NB4 (cell line): ENCODE measurements at places on chromosomes 4 and X.

DNA sequence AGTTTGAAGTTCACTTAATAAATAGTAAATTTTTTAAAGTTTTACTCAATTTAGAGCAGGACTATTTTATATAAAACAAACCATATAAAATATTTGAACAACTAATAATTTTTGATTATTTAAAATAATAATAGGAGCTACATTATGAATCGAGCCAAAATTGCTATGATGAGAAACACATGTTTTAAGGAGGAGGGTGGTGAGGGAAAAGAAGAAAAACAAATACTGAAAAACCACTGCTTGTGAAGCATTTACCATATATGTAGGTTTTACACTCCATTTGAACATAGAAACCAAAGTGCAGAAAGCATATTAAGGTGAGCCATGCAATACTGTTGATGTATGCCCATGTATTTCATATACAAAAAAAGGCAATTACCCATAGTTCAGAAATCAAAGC is 448.9 kb downstream of the FSTL5 start:
- no peak for DNase-seq

- no peak for DNase-seq
Observed at GRCh38 chr4:127782025-127782274, 172 bp upstream of the HSPA4L start.

- DNase-seq: no peak
Observed at GRCh38 chr4:56657818-56658217, 23.3 kb downstream of the HOPX start.

DNA sequence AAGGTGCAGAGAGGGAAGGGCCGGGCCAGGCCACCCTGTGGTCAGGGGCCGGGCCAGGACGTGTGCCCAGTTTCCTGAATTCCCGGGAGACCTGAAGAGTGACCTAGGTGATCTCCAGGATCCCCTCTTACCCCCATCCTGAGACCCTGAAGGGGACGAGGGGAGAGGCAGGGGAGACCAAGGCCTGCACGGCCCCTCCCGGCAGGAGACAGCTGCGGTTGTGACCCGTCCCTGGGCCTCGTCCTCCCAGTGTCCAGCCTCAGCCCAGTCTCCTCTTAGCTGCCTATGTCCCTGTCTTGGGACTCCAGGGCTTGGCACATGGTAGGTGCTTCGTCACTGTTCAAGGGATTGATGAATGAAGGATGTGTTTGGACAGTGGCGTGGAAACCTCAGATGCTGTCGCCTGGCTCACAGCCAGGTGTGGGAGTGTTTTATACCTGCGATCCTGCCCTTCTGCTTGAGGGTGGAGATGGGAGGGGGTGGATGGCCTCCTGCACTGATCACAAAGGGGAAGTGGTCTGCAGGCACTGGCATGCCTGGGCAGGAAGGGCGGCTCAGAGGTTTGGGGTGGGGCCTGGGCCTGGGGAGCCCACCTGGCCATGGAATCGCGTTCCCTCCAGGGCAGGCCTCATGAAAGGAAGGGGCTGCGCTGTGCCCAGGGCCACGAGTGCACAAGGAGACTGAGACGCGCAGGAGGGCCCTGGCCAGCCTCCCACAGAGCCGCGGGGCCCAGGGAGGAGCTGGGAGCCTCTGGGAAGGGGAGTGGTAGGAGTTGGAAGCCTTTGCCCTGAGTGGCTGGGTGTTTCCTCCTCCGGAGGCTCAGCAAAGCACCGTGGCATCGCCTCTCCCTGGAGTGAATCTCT is 6.9 kb downstream of the SH3TC1 start:
- DNase-seq: peak; percentile 76

DNA sequence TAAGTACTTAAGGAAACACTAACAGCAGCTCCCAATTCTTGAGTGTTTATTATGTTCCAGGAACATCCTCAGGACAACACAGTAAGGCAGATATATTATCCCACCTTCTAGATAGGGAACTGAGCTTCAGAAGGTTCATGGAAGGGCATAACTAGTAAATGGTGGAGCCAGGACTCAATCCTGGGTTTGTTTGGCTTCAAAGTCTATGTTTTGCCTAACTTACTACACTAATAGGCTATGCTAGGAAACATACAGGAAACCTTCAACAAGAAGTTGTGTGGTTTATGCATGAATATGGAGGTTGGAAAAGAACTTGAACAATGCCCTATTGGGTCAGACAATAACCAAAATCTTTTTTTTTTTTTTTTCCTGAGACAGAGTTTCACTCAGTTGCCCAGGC is 72.5 kb upstream of the GPR34 start:
- DNase-seq: no peak

GRCh38 chr4:8861576-8862295 is 9.9 kb downstream of the HMX1 start:
- no peak for DNase-seq

GRCh38 chrX:43676971-43677572 is 21.0 kb downstream of the MAOA start:
- no peak for DNase-seq

DNA sequence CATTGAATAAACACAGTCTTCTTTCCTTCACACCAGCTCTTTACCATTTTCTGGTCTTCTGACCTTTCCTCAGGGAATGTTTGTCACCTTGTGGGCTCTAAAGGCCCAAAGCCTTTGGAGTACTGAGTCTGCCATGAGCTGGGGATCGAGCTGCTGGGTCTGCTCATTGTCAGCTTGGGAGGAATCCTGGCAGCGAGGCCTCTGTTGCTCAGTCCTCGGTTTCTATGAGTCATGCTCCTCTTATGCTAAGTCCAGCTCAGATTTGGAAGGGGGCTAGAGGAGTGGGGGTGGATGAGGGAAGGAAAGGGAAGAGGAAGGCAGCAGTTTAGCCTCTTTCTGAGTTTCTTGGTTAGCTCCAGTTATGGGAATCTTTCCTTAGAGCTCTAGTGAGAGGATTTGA is 31.1 kb downstream of the NHSL2 start:
- no peak for DNase-seq
